ENCODE measurements at places on chromosomes 16 and 17.

DNA sequence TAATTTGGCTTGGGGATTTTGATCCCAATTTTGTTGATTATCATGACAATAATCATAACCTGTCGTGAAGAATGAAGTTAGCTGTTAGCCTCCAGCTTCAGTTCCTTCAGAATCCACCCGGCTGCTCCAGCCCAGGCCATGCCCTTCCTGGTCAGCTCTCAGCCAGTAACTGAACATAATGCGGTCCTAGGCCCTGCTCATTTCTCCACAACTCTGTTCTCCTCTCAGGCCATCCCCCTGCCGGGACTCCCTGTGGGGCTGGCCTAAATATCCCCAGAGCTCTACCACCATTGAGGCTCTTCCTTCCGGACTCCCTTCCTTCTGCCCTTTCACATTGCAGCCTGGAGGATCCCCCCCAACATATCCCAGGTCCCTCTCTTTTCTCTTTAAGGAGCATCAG is 833.4 kb upstream of the GOT2 start:
- no peak for DNase-seq

DNA sequence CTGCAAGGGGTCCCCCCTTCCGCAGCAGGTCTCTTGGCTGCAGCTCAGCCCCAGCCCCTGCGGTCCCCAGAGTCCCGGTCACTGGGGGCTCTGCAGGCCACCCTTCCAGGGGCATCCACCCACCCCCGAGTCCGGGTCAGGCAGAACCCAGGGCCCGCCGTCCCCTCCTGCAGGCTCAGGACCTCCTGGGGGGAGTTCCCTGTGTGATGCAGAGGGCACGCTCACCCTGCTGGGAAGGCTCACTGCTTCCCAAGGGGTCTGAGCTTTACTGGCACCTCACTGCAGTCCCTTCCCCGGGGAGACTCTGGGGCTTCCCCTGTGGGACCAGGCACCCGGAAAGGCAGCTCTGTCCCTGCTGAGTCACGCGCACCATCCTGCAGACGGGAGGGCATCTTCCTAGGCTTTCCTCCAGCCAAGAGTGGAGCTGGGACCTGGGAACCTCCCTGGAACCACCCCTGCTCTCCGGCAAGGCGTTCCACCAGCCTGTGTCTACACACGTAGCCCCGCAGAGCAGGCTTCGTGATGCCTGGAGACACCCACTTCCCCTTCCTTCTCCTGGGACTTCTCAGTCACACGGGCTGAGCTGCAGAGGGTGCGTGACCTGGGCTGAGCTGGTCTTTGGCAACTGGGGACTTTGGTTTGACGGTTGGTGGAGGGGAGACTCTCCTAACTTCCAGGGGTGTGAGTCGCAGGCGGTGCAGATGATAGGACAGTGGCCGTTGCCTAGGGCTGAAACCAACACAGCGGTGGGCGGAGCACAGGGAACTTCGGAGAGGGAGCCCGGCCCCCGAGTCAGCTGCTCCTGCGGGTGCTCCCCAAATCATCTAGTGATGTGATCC is 23.4 kb downstream of the SLC25A10 start:
- no peak for DNase-seq

GRCh38 chr17:19299866-19300265 is 62.7 kb downstream of the B9D1 start:
- no peak for DNase-seq

- DNase-seq = no peak
Measured at GRCh38 chr16:23248261-23249194, 53.6 kb upstream of the SCNN1B start.

- no peak for DNase-seq
Measured at GRCh38 chr17:74797824-74798223, 21.7 kb upstream of the NAT9 start.

GRCh38 chr16:52629296-52629695 is 82.4 kb upstream of the TOX3 start:
- DNase-seq = no peak

- no peak for DNase-seq
Measured at GRCh38 chr17:75549246-75550138, 24.0 kb downstream of the LLGL2 start.

DNA sequence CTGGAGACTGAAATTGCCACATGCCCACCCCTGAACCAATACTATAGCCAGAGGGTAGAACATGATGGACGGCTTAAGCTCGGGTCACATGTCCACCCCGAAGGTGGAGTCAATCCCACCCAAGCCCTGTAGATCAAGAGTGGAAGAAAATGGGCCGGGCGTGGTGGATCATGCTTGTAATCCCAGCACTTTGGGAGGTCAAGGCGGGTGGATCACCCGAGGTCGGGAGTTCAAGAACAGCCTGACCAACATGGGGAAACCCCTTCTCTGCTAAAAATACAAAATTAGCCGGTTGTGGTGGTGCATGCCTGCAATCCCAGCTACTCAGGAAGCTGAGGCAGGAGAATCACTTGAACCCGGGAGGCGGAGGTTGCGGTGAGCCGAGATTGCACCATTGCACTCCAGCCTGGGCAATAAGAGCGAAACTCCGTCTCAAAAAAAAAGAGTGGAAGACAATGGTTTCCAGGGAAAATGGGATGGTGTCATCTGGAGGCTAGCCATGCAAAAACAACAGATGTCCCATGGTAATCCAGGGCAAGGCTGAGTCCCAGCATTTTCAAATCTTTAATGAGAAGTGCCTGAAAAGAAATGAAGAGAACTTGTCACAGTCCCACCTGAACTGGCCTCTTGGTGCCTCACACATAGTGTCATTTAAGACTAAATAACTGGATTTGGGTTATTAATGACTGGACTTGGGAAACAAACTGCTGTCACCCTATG is 30.1 kb downstream of the CD300LF start:
- DNase-seq = no peak

DNA sequence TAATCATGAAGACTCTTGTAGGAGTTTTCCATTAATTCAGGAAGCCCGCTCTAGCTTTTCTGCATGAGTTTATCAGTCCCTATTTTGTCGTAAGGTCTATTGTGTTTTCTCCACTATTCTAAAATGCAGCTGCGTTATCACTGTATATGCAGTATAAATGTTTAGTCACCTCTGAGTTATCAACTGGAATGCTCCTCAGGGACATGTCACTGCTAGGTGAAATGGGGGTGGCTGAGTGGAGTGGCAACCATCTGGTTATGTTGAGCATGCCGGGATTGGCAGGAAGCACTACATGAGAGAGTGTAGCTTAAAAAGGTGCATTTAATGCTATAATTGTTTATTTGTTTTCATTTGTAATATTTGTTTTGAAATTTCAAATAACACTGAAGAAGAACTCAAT is 285.2 kb upstream of the ELAC2 start:
- DNase-seq = no peak

DNA sequence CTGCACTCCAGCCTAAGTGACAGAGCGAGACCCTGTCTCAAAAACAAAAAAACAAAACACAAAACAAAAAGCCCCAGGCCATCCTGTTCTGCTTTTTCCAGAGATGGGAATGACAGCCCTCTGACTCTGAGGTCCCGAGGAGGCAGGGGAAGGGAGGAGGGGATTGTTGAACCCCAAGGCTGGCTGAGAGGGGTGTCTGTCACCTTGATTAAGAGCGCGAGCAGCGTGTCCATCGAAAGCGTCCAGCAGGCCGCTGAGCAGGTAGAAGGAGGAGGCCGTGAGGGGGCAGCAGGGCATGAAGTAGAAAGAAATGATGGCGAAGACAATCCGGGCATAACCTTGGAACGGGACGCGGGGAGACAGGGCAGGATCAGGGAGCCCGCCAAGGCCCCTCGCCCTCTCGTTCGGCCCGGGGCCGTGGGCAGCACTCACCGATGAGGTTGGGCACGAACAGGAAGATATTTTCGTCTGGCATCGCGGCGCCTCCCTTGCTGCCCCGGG is 593 bp downstream of the CDIPT start:
- DNase-seq = no peak

- no peak for DNase-seq
Measured at GRCh38 chr17:77373299-77374169, 232.8 kb downstream of the SEC14L1 start.

DNA sequence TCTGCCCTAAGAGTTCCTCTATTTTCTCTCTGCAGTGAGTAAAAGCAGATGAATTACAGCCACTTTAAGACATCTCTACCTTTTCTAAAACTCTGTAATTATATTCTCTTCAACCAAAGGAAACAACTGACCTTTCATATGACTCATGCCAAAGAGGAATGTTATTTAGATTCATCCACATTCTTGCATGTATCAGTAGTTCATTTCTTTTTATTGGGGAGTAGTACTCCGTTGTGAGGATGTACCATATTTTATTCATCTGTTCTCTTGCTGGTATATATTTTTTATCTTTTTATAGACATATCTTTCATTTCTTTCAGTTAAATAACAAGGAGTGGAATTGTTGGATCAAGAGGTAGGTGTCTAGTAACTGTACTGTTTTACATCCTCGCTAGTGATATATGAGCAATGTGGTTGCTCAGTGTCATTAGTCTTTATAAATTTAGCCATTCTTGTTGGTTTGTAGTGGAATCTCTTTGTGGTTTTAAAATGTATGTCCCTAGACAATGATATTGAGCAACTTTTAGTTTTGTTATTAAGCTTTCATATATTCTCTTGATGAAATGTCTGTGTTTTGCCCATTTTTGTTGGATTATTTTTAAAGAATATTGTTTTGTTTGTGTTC is 7.8 kb upstream of the MYH8 start:
- DNase-seq = no peak

- DNase-seq = no peak
Measured at GRCh38 chr16:66369055-66369592, 2.6 kb downstream of the CDH5 start.

DNA sequence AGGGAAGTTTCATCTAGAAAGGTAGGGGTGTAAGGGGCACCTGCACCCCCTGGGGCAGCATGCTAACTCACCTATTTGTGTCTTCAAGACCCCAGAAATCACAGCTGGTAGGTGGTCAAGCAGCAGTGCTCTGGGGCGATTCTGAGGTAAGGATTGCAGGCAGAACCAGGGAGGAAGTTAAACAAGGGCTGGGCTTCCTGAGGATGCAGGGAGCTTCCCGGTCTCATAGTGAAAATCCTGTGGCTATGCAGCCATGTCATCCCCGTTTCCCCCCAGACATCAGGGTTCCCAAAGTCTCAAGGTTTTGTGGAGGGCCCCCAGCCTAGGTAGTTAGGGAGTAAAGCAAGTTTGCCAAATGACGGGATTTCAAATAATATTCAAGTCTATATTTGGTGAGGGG is 78.5 kb downstream of the C16orf78 start:
- no peak for DNase-seq

DNA sequence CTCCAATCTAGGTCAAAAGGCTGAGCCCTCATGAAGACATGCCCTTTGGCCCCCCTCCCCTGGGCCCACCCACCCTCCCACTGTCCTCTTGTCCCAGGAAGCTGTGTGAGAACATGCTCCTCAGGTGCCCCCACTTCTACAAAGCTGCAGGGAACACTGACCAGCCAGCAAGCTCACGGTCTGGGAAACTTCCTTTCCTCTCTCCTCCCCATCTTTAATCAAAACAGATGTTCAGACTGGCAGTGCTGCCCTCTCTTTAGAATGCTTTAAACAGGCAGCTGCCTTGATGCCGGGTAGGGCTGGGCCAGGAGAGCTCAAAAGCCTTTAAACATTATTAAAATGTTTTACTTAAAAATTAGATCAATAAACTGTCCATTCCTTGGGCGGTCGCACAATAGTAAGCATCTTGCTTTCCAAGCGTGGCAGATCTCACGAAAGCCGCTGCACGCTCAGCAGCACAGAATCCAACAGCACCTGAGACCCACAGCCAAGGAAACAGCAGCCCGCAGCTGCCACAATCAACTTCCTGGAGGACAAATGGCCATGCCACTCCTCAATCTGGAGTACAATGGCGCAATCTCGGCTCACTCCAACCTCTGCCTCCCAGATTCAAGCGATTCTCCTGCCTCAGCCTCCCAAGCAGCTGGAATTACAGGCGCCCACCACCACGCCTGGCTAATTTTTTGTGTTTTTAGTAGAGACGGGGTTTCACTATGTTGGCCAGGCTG is 399.2 kb downstream of the SLC39A11 start:
- DNase-seq = no peak

DNA sequence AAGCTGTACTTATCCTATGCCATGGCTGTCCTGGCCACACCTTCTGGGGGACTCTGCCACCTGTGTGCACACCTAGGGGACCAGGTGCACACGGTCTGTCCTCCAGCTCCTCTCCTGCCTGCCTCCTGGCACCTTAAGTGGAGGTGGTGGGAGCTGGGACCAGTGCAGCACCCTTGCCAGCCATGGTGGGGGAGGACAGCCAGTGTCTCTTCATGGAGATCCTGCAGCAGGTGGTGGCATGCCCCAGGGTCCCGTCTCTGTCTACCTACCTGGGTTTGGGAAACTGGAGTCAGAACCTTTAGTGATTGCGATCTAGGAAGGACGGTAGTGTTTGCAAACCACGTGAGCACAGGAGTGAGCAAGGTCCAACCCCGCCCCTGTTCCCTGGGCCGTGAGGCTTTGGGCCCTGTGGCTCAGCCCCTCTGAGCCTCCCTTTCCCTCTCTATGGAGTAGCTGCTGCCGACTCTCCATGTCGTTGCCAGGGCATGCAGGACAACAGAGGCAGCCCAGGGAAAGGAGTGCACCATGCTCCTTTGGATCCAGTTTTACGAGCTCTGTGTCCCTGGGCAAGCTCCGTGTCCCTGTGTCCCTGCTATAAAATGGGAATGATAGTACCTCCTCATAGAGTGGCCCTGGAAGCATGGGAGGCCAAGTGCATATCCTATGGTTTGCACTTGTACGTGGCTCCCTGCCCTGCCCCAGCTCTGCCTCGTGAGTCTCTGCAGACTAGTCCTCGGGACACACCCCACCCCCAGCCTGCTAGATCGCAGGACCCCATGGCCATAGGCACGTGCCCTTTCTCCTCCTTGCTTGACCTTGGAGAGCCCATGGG is 7.1 kb downstream of the ADGRG1 start:
- no peak for DNase-seq

- DNase-seq = no peak
Measured at GRCh38 chr17:47280072-47280811, 26.6 kb downstream of the ITGB3 start.

DNA sequence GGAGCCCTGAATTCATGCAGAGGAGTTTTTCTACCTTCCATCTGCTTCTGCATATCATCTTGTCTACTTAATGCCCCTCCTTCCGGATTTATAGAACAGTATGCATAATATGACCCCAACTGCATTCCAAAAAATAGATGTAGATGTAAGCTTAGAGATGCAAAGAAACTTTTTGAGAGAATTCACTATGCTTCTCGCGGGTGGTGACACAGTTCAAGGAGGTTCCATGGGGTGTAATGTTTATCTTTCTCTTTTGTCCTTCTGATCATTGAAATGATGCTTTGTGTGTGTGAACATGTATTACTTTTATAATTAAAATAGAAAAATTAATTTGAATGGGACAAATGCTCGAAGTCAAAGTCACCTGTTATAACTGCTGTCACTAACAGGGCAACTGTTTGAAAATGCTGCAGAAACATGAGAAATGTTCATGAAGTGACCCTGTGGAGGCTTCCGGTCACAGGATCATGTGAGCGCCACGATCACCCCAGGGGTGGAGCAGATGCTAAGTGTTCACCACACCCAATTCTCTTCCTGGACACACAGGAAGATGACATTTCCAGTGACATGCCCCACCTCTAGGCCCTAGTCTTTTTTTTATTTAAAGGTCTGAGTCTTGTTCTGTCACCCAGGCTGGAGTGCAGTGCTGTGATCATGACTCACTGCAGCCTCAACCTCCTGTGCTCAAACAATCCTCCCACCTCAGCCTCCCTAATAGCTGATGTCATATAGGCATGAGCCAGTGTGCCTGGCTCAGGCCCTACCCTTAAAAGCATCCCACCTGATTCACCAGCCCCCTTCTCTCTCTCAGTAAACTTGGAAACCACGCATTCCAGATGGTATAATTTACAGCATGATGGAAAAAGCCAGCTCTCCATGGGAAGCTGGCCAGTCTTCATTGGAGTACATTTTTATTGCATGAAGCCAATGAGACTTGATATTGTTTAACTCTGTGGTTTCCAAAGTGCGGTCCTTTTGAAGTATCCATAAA is 21.0 kb upstream of the AGRP start:
- DNase-seq = no peak

GRCh38 chr17:11493936-11494335 is 104.3 kb upstream of the DNAH9 start:
- no peak for DNase-seq

Measured in GOT3 (cell line).